RWPE1 (cell line): ENCODE measurements at places on chromosomes 4 and X.

DNA sequence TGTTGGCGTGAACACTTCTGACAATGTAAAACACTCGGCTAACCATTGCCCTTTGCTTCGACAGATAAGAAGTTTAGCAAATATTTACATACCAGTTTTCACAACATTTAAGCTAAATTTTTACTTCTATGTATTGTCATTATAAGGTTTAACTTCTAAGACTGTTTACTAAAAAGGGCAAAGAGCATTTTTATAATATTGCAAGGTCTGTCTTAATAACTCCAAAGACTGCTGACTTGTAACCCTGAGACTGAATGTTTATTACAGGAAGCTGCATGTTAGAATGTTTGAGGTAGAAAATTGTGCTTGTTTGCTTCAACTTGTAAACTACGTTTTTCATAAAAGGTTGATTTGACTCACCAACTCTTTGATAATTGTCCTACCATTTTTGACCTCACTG is 213.2 kb upstream of the RPS6KA3 start:
- no peak for DNase-seq

GRCh38 chrX:12814420-12814819 is 23.2 kb downstream of the PRPS2 start:
- DNase-seq, result peak; percentile 13

GRCh38 chr4:79613269-79613935 is 205.4 kb upstream of the GK2 start:
- no peak for DNase-seq

DNA sequence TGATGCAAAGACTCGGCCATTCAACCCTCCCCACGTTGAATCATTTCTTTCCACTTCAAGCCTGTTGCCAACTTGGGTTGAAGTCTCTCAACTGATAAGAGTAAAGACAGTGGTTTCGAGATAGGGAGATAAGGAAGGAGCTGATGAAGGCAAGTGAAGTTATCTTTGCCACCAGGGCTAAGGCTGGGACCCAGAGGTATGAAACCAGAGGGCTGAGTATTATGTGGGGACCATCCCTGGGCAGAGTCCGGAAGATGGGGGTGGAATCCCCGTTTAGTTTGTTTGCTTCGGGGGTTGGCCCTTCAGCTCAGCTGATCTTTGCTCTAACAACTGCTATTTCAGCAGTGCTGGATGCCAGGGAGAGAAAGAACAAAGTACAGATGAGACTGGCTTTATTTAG is 2.3 kb upstream of the XPNPEP2 start:
- no peak for DNase-seq

DNA sequence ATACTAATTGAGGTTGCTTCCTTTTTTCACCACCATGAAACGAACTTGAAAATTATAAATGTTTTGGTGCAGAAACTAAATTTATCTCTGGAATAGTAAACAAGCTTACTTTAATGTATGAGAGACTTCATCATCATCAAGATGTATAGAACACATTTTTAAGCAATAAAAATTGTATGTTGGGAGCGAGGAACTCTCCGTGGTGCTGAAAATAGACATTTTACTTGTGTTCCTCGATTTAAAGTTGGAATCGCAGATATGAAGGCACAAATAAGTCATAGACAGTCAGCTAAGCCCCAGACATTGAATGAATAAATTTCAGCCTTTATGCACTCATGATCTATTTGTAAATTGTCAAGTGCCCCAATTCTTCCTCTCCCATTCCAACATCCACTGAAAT is 310.7 kb downstream of the STK32B start:
- no peak for DNase-seq
